Stimulated activated CD8-positive, alpha-beta memory T cell treated with anti-CD3 and anti-CD28 coated beads, Interleukin-12 subunit alpha, Interleukin-12 subunit beta, amount 100 ng/mL, for 4 hours (primary cell): ENCODE measurements at places on chromosomes 7 and 10.

DNA sequence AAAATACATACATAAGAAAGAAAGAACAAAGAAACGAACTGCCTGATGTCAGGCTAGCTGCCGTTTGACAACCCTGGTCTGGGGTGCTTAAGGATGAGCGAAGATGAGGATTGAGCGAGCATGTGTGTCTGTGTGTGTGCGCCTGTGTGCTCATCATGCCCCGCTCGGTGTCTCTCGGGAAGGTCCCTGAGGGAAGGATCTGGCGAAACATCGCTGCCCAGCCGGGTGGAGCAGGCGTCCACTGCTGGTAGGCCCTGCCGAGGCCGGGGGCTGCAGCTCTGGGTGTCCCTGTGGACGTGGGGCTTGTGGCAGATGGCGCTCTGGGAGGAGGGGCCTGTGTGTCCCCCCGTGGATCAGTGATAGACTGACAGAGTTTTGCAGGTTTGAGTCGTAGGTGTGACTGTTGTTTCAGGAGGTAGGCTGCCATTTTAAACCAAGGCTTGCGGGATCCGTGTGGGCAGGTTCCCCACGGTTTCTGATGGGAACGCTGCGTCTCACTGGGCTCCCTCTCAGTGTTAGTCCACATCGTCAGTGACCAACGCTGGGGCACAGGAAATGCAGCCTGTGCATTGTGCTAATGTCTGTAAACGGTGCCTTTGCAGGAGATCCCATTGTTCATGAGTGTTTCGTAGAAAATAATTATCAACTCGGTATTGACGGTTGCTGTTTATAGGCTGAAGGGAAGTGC, 5.9 kb upstream of the SUN1 start:
- DNase-seq, result no peak

DNA sequence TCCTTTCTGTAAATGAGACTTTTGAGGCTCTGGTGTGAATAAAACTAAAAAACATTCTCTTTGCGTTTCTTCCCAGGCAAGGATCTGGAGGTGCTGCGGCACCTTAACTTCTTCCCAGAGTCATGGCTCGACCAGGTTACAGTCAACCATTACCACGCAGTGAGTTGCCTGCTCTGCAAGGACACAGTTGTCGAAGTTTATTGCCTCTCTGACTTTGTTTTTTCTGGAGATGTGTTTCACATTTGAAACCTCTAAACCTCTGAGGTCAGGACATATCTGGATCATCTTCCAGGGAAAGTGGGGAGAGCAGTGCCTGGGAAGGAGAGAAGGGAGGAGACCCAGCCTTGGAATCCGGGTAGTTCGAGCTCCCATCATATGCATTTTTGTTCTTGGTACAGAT, 43.4 kb upstream of the PLEKHA1 start:
- DNase-seq, result no peak

GRCh38 chr10:78069151-78069550, 35.5 kb downstream of the RPS24 start:
- DNase-seq, result no peak

DNA sequence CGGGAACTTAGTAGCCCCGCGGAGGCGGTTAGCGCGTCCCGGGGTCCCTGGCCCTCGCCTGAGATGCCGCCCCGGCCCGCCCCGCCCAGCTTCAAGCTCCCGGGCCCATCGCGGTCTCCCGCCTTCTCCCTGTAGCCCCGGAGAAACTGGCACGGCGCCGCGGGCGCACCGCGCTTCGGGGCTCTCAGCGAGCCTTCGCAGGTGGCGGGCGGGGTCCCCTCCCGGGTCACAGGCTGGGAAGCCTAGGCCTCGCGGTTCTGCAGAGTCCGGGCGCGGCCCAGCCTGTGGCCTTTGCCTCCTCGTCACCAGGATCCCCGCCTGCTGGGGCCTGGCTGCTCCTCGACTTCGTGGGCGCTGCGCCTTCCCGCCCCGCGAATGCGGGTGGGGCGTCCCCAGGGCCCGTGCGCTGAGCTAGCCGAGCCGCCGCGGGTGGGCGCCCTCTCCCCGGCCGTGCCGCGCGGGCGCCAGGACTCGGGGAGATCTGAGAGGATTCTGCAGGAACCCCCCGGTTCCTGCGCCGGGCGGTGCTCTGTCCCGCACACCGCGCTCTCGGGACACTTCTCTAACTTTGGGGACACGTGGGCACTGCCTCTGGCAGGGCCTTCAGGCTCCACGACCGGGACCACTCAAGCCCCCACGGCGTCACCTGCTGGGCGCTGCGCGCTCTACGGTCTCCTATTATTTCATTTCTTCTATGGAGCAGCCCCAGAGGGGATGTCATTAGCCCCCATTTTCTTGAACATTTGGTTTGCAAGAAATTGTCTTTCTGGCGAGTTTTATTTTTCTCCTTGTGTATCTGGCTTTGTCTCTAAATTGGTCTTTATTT, 682 bp upstream of the RGS10 start:
- DNase-seq, result peak; percentile 55

DNA sequence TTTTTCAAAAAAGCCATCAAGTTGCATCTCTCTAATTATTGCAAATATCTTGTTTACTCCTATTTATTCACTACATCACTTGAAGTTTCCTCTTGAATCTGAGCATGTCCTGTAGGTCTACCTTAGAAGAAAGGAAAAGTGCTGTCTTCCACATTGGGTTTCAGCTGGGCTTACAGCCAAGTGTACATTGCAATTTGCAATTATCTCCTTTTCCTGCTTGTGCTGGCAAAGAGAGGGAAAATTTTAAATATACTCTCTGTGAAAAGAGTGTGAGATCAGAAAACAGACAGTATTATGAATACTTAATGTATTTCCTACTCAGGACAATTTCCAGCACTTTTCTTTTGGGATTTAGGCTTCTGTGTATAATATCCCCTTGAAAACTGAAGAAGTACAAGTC, 839.7 kb downstream of the CNTNAP2 start:
- no peak for DNase-seq

DNA sequence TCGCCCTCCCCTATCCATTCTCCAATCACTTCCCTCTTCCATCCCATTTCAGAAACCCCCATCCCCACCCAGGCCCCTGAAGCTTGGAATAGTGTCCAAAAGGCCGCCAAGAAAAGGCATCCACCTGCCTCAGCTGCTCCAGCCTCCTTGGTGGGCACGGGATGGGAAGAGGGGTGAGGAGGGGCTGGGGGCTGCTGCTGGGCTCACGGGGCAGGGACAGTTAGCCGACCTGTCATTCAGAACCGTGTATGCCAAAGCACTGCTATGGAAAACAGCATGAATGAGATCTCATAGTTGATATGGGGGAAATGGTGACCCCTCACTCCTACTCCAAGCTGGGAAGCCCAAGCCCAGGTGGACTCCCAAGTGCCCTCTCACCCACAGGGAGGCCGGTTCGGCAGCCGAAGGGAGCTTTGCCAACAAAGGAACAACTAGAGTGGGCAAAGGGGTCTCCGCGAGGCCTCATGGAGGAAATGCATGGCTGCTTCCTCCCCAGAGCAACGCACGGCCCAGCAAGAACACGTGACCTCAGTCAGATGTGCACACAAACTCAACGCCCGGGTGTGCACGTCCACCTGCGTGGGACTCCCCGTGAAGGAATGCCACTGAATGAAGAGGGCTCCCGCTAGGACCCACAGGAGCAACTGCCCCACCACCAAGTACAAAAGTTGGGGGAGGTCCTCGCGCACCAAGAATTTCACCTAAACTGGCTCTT, 52.5 kb downstream of the EBF3 start:
- DNase-seq, result no peak

DNA sequence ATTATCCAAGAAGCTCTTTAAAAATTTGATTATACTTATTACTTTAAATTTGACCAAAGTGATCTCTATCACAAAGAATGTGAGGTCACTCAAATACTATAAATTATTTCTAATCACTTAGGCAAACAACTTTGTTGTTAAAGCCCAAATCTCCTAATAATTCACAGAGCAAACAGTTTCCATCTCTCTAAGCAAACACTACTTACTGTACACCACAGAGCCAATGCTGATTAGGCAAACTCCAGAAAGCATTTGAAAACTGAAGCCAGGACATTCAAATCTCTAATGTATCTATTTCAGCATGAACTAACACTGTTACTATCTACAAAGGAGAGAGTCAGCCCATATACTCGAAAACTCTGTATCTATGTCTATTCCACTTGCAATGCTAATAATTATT, 107.1 kb downstream of the RNF32 start:
- DNase-seq, result no peak

GRCh38 chr7:157397036-157397720, 60.4 kb downstream of the DNAJB6 start:
- DNase-seq, result no peak

- no peak for DNase-seq
These were observed 57.9 kb downstream of the PRF1 start for GRCh38 chr10:70544431-70545340.

DNA sequence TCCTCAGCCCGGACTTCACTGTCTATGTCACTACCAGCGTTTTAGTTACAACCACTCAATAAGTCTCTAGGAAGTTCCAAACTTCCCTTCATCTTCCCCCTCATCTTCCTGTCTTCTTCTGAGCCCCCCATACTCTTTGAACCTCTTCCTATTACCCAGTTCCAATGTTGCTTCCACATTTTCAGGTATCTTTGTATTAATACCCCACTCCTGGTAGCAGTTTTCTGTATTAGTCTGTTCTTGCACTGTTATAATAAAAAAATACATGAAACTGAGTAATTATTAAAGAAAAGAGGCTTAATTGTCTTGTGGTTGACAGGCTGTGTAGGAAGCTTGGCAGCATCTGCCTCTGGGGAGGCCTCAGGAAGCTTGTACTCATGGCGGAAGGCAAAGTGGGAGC, 218.6 kb downstream of the BICC1 start:
- no peak for DNase-seq

GRCh38 chr10:100008142-100008522, 1.6 kb downstream of the DNMBP start:
- no peak for DNase-seq

DNA sequence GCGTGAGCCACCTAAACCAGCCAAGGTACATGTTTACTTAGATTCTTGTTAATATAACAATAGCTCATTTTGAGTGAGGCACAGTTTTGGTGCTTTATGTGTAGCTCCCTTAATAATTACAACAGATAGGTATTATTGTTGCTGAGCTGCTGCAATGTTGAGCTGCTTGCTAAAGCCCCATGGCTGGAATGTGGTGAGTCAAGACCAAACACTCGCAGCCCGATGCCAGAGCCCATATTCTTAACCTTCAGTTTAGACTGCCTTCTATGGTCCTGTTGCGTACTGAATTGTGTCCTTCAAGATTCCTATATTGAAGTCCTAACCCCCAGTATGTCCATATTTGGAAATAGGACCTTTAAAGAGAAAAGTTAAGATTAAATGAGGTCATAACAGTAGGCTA, 407.1 kb downstream of the NEBL start:
- no peak for DNase-seq

GRCh38 chr10:48765527-48765926, 80.9 kb downstream of the WDFY4 start:
- DNase-seq, result no peak

- DNase-seq, result no peak
These were observed 204.6 kb downstream of the ANKRD7 start for GRCh38 chr7:118429141-118429540.

- DNase-seq, result no peak
These were observed 8.4 kb upstream of the GBX1 start for GRCh38 chr7:151175793-151176311.

DNA sequence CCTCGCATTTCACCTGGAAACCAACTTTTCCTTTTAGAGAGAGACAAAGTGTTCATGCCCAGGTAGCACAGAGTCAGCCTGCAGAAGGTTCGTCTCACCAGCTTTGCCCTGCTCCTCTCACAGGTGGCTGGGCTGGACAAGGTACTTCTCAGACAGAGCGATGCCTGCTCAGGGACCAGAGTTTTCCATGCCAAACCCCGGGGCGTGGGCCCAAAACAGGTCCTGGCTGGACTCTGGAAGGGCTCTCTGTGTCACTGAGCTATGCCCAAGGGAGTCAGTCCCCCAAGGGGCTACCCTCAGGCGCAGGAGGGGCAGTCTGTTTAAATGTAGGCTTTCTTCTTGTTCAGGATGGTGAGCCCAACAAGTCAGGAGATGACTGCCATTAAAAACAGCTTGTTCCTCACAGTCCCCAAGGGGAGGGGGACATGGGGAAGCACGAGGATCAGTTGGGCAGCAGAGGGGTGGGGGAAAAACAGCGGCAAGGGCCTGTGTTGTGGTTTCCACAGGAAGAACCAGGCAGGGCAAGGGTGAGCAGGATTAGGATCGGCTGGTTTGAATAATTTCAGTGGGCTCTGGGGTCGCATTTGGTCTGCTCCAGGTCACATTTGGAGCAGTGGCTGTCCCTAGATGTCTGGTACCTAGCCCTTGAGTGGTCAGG, 55.5 kb upstream of the FIGNL1 start:
- DNase-seq, result no peak

DNA sequence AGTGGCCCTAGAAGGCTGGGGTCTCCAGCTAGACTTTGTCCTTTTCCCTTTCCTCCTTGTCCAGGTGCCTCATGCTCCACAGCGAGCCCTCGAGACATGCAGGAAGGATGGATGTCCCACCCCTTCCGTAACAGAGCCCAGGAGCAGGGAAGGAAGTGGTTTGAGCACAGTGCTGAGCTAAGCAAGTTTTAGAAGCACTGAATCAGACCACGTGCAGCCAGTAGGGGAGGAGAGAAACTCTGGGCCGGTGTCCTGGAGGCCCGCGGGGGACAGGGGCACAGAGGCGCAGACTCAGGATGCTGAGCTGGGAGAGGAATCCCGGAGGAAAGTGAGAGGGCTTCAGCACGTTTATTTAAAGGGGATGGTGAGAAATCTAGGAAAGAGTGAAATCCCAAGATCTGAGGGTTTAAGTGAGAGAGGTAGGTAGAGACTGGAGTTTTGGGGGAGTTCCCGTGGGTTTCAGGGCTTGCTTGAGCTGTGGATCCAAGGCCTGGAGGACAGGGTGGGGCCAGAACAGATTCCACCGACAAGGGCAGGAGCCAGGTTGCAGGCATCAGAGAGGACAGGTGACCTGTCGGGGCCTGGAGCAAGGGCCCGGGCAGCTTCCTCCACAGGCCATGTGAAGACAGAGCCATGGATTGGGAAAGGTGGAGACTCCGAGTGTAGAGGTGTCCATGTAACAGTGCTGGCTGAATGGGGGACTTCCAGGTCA, 4.4 kb upstream of the IRF5 start:
- DNase-seq, result no peak

DNA sequence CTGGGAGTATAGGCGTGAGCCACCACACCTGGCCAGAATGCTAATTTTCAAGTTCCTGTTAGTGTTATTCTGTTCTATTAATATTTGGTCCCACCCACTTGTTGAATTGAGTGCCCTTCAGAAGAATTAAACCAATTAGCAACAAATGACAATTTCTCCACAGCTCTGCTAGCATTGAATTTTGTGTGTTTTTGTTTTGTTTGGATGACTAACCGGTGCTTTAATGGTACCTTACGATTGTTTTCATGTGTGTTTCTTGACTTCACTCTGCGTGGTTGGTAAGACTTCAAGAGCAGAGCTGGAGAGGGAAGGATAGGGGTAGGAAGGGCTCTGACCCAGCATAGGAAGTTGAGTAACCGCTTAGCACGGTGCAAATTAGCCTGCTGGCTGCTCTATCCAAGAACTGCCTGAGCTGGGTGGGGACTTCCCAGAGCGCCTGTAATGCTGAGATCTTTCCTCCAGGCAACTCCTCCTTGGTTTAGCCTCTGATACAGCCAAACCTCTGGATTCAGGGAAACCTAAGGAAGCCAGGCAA, 4.6 kb downstream of the ARPC1B start:
- no peak for DNase-seq
